ENCODE measurements at places on chromosomes 7 and 10.
A peak's percentile ranks its signal among the peaks of the same experiment; 100 is the strongest.

DNA sequence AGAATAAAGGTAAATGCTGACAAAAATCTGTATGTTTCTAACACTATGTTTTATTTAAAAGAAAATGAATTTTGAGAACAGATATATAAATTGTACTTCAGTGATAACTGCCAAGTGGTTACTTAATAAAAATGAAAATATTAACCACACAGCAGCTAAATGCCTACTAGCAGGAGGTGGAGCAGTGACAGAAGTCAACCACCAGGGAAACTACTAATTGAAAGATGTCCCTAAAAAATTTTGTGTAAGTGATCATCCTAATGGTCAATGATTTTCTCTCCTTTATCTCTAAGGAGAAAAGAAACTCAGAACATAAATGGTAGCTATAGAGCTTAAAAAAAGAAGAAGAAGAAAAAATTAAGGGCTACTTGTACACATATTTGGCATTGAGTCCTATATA is 22.9 kb downstream of the WNT16 start:
- DNase-seq: no peak

GRCh38 chr7:36726311-36726710 is 2.0 kb upstream of the AOAH start:
- no peak for DNase-seq

- DNase-seq: no peak
These were observed 99.6 kb downstream of the JMJD1C start for GRCh38 chr10:63365976-63366765.

GRCh38 chr7:55140941-55141278 is 122.1 kb downstream of the EGFR start:
- DNase-seq: no peak

- no peak for DNase-seq
These were observed 694.8 kb downstream of the PHTF2 start for GRCh38 chr7:78493401-78493800.

DNA sequence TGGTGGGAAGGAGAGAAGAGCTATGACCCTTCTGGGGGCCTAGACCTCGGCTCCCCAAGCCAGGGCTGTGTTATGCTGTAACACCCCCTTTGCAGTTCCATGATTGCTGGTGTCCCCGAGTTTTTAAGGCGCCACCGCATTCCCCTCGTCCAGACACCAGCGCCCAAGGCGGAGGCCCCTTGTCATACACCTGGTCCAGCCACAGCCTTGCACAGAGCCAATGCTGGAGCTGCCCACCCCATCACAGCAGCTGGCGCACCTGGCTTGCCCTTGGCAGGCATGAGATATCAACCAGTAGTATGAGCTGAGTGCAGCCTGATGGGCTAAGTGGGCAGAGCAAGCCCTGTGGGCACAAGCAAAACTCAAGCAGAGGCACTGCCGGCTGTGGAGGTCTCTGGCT is 209.4 kb downstream of the SORCS1 start:
- no peak for DNase-seq

DNA sequence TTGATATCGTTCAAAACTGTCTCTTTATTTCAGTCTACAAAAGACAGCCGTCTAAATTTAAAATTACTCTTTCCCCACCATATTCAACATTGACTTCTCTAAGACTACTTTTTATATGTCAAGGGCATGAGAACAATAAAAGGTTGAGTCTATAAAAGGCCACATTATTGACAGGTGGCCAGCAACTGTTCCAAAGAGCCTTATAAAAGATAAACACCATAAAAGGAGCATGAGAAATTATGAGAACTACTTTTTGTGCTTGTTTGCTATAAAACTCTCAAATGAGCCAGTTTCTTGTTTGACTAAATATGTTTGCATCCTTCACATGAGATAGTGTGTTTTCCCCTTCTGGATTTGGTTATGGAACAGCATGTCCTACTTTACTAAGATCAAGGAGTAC is 189.2 kb downstream of the THSD7A start:
- DNase-seq: no peak

GRCh38 chr10:63549810-63550209 is 28.6 kb downstream of the REEP3 start:
- no peak for DNase-seq

- DNase-seq: peak; percentile 74
These were observed 18.3 kb downstream of the LRRC20 start for GRCh38 chr10:70363971-70364771.

DNA sequence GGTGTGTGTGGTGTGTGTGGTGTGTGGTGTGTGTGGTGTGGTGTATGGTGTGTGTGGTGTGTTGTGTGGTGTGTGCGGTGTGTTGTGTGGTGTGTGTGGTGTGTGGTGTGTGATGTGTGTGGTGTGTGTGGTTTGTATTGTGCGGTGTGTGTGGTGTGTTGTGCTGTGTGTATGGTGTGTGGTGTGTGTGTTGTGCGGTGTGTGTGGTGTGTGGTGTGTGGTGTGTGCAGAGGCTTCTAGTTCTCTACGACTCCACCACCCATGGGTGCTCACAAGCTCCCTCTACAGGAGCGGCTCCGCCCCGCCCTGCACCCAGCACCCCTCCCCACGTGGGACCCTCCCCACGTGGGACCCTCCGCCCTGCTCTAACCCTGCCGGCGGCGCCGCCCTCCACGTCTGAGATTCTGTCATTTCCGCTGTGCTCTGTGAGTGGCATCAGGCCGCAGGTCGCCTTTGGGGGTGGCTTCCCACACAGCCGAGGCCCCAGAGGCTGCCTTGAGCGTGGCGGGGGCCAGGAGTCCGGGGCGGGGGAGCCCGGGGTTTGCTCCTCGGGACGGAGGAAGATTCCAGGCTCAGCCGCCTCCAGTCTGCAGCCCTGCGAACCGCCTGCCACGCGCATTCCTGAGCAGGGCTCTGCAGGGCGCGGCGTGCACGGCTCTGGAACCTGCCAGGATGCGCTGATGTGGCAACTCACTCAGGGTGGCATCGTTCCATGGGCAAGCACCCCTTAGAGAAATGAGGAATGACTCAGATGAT is 37.0 kb upstream of the DNAJB6 start:
- DNase-seq: no peak

GRCh38 chr7:47046949-47047348 is 535.0 kb downstream of the TNS3 start:
- DNase-seq: no peak

GRCh38 chr7:55545496-55545895 is 26.8 kb downstream of the VOPP1 start:
- DNase-seq: no peak
